Stimulated activated CD8-positive, alpha-beta memory T cell treated with anti-CD3 and anti-CD28 coated beads, Interleukin-4, amount 100 ng/mL, for 24 hours (primary cell): ENCODE measurements at places on chromosomes 13 and 19.

- no peak for DNase-seq
Observed at GRCh38 chr13:52978989-52979388, 49.6 kb upstream of the OLFM4 start.

DNA sequence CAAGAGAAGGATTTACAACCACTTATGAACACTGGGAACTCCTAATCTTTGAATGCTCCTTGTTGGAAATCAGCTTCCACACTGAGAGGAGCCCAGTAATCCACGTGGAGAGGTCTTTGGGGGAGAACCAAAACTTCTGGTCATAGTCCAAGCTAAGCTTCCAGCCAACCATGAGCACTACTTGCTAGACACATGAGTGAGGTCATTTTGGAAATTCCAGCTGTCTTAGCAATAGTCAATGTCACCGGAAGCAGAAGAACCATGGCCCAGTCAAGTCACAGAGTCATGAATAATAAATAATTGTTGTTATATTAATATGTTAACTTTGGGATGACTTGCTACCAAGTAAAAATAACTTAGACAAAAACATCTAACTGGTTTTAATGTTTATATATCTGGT, 324.9 kb upstream of the SGCG start:
- DNase-seq: no peak

DNA sequence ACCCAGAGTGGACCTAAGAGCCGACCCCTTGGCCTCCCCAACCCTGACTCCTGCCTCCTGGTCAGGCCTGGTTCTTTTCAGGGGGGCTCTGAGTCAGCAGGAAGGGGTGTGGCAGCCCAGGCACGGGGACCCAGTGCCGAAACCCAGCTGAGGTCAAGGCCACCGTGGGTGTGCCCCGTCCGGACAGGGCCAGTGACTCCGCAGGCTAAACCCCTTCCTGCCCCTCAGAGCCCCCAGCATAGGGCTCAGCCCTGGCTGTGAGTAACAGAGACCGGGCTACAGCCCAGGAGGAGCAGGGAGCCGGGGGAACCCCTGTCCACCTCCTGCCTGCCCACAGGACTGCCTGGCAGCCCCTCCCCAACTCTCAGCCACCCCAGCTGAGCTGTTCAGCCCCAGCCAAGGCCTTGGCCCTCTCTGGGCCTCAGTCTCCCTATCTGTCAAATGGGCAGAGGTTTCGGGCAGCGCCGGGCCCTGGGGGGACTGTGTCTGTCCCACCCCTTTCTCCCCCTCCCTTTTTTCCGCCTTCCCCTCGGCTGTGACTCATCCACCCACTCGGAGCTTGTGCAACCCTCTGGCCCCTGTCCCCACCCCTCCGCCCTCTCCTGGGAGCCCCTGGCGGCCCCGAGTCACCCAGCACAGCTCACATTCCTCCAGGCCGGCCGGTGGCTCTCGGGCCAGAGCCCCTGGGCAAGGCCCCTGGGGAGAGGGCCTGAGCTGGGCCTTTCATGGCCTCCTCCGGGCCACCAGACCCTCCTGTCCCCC, 8.6 kb downstream of the ZBTB7A start:
- DNase-seq: peak; percentile 72

- DNase-seq: no peak
Observed at GRCh38 chr13:46561691-46562090, 8.7 kb downstream of the LRCH1 start.

- no peak for DNase-seq
Observed at GRCh38 chr13:96104516-96104915, 14.6 kb downstream of the HS6ST3 start.
